A673 (cell line): ENCODE measurements at places on chromosomes 3 and 15.

DNA sequence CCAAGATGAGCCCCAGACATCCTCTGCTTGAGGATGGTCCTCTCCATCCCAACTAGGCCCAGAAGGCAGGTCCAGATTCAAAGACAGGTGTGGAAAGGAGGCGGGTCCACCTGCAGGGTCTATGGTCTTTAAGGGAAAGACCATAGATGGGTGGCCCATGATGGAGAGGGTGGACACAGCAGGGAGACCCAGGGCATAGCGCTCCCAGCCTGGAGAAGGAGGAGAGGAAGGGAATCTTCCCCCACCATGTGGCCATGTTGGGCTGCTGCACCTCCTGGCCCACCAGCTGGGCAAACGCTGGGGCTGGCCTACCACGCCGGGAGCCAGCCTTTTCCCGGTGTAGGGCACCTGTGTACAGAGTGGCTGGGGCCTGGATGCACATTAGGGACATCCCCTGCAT lies 265.2 kb upstream of the TLE3 start:
- peak; percentile 57 for DNase-seq

- no peak for DNase-seq
Measured at GRCh38 chr15:22227411-22228100, 147.2 kb downstream of the OR4M2 start.

- no peak for DNase-seq
Measured at GRCh38 chr3:28399206-28399605, 50.6 kb upstream of the AZI2 start.

GRCh38 chr3:194702545-194702944 lies 16.9 kb downstream of the FAM43A start:
- DNase-seq, result no peak

DNA sequence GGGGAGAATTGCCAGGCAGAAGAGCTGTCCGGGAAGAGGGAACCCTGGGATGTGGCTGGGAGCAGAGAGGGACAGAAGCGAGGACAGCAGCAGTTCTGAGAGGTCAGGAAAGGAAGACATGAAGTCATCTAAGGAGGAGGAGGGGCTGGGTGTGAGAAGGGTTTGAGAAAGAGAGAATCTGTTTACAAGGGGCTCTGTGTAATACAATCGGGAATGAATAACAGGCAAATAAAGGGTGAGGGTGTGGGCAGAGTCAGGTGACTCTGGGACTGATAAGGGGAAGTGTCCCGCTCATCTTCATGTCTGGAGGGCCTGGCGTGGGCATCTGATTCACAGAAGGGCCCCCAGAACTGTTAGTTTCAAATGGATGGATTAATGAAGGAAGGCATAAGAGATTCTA lies 191.3 kb downstream of the XXYLT1 start:
- no peak for DNase-seq

GRCh38 chr3:12165909-12166308 lies 7.2 kb upstream of the TIMP4 start:
- no peak for DNase-seq

DNA sequence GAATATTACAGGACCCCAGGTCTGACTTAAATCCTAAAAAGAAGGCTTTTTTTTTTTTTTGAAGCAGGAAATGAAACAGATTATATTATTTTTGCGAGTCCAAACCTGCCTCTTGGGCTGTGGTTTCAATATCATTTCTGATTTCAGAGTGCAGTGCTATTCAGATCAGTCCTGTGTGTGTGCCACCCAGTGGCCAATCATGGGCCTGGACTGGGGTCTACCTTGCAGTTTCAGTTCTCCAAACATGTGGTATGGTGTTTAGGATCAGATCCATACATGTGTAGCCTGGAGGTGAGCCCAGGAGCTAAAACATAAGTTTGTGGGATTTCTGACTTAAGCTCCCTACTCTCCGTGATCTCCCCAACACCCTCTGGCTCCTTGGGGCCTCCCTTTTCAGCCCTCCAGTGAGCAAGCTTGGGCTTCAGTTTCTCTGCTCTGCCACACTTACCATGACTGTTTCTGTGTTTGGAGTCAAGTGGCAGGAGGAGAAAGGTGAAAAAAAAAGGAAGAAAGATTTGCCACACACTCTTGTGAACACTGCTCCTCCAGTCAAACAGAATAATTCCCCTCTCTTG lies 12.1 kb upstream of the THSD4 start:
- DNase-seq, result peak; percentile 57

GRCh38 chr3:82002986-82003642 lies 241.7 kb upstream of the GBE1 start:
- no peak for DNase-seq

DNA sequence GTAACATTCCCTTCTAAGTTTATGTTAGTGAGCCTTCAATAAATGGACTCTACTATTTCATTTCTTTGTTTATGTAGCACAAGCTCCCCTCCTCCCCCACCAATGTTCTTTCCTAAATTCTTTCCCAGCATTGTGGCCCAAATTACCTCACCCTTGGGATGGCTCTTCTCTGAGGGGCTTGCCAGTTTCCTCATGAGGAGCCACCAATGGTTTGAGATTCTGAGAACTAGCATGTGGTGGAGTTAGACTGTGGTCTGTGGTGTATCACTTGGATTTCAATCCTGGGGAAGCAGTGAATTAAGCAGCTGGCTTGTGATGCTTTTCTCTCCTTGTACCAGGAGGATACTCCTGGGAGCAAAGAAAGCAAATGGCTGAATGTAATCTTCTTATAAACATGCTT lies 50.0 kb upstream of the NPHP3 start:
- no peak for DNase-seq

DNA sequence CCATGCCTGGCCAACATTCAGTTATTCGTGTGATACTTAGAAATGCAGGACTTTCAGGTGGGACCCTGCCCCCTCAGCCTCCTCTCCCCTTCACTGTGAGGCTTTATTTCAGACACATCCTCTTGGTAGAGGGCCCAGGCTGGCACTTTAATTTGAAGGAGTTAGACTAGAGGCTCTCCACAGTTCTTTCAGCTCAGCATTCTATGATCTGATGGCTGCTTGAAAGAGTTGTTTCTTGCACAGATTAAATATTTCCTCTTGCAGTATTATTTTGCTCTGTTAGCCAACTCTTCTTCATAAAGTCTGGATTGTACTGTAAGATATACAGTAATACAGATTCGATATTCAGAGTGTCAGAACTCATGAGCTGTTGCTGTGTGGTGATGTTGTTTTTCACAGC lies 35.1 kb downstream of the CTDSPL start:
- DNase-seq, result no peak

DNA sequence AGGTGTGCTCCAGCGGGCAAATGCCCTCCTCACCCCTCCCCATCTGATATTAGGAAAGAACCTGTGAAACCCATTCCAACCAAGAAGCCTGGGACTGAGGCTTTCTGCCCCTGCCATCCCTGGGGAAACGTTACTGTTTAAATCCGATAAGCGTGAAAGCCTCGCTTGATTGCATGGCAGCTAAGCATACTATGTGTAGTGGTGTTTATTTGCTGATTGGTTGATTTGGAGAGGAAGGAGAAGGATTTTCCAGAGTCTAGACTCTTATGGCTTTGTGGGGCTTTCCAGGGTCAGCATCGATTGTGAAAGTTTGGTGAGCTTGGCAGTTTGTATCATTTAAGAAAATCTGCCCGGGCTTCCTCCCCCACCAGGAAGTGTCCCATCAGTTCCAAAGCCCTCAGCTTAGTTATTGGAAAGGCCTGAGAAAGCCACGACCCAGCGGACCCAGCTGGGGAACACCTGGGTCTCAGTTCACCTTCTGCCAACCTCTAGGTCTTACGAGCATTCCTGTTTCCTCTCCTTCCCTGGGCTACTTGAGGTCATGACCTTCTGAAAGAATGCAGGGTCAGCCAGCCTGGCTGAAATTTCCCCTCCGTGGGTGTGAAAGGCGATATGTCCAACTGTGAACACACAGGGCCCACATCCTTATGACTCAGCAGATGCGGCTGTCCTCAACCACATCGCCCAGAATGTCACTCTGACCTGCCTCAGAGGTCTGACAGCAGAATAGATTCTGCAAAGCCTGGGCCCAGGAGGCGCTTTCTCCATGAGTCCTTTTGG lies 62.8 kb upstream of the HERC1 start:
- DNase-seq, result no peak

DNA sequence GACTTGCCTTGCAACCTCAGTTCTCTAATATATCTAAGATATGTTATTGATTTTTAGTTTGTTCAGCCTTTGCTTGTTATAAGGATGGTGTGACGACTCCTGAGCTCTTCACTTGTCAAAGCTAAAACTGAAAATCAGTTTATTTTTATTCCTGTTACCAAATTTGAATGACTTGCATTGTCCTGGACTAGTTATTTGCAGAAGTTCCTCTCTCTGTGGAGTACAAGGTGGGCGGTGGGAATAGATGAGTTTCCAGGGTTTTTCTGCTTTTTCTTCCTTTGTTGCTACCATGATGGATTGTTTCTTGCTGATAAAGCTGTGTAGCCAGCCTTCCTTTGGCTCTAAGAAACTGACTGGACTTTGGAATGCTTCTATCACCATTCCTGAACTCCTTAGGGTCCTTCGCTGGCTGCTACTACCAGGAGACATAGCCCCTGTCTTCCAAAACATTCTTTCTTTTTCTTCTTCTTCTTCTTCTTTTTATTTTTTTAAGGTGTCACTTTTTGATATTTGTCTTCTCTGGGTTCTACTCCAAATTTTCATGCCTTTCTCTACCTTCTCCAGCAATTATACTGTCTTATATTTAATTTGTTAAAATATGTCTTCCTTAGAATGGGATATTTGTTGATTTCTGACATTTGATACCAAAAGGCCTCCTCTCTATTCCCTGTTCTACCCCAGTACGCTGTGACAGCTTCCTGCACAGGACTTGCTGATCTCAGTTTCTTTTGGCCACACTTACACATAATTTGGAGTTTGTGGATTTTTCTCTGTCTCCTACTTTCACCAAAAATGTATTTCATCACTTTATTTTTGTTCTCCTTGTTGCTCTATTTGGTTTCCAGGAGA lies 145.1 kb upstream of the THRB start:
- DNase-seq, result no peak

DNA sequence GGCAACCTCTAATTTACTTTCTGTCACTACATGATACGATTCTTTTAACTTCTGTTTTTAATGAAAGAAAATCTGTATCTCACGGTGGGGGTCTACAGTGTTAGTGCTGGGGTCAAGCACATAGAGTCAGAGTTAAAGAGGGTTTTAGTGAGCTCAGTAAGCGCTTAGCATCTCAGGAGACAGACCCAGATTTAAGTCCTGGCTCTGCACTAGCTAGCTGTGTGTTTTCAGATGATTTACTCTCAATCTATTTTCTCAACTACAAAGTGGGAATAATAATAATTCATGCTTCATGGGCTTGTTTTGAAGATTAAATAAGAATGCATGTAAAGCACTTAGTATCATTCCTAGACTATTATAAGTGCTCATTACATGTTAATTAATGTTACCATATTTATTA lies 63.4 kb upstream of the KBTBD8 start:
- DNase-seq, result no peak

DNA sequence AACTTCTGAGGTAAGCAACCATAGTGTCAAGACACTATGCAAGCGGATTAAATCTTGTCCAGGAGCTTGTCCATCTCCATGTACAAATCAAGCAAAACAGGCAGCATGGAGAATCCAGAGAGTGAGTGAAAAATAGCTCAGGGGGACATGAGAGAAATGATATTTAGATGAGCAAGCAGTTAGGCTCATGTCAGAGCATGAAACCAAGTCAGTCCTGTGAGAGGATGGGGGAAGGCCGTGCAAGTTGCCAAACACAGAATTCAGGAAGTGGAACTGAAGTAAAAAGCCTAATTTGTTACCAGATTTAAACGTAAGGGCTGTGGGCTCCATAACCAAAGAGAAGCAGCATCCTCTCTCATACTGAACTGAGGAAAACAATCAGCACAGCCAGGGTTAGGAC lies 995.9 kb downstream of the MCTP2 start:
- no peak for DNase-seq

DNA sequence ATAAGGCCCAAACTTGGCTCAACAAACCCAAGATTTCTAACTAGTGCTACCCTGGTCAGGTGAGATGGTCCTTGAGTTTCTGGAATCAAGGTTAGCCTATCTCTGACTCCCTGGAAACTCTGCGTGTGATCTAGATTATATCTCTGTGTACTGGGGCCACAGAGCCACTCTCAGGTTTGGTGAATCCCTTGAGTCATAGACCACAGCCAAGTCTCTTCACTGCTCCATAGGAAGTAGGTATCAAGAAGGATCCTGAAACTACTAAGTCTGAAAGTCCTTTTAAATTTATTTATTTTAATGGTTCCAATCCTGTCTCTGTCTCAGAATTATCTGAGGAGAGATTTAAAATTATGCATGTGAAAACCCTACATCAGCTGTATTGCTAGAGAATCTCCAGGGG lies 99.1 kb downstream of the TUSC7 start:
- DNase-seq, result no peak

GRCh38 chr3:74390121-74390877 lies 224.2 kb downstream of the CNTN3 start:
- DNase-seq, result no peak

GRCh38 chr3:8532251-8532871 lies 30.7 kb downstream of the LMCD1 start:
- DNase-seq, result no peak

DNA sequence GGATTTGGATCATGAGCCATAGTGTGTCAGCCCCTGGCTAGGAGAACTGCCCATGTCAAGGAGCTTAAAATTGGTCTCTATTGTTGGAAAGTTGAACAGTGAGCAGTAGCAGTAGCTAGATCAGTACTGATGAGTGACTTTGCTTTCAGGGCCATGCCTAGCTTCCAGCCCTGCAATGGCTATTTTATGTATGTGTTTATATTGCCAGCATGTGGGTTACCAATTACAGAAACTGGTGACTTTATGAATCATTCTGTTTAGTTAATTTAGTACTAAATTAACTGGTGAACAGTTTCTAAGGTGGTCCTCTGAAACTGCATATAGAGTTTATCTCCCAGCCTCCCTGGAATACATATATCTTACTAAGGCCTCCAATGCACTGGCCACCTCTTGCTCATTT lies 908.1 kb upstream of the ALCAM start:
- no peak for DNase-seq

GRCh38 chr3:157059661-157060060 lies 100.3 kb downstream of the CCNL1 start:
- no peak for DNase-seq

DNA sequence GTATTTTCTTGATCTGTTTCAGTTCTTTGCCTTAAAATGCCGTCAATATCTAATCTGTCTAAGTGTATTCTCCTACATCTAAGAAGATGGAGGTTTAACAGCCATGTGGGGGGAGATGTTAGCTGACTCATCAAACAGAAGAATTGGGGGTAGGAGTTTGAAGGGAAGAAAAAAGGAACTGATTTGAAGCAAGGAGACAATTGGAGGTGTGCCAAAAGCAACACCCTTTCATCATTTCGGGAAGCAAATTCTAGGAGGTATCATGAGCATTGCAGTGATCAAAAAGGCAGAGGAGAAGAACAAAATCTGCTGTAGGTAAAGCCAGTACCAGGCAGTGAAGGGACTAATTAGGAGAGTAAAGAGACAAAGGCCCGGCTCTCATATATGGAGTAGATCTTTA lies 337.3 kb upstream of the TBC1D5 start:
- no peak for DNase-seq

- no peak for DNase-seq
Measured at GRCh38 chr15:82587805-82588204, 47.5 kb upstream of the RPS17 start.

- no peak for DNase-seq
Measured at GRCh38 chr3:128174675-128175590, 21.7 kb downstream of the EEFSEC start.
